ENCODE measurements at places on chromosomes 13 and 19. TPM values are rescaled to one million over a fixed set of nuclear protein-coding genes. Genes with fewer than 3 reads are reported as not detected.

- peak; percentile 10 for DNase-seq
Observed at GRCh38 chr13:108924134-108924533, 294.7 kb downstream of the MYO16 start.

DNA sequence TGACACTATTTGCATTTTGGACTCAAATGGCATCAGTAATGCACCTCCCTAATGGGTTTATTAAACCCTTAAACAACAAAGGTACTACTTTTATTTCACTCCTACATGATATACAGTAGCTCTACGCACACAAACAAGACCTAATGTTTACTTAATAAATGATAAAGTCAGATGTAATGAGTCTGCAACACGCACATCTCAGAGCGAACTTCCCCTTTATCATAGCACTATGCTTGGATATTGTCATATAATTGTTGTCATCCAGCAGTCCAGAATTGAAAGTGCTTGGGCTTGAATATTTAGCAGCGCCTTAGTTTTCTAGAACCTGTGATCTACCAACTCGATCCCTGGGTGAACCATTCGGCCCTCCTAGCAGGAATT, 772 bp downstream of the PARP4 start:
- no peak for DNase-seq

DNA sequence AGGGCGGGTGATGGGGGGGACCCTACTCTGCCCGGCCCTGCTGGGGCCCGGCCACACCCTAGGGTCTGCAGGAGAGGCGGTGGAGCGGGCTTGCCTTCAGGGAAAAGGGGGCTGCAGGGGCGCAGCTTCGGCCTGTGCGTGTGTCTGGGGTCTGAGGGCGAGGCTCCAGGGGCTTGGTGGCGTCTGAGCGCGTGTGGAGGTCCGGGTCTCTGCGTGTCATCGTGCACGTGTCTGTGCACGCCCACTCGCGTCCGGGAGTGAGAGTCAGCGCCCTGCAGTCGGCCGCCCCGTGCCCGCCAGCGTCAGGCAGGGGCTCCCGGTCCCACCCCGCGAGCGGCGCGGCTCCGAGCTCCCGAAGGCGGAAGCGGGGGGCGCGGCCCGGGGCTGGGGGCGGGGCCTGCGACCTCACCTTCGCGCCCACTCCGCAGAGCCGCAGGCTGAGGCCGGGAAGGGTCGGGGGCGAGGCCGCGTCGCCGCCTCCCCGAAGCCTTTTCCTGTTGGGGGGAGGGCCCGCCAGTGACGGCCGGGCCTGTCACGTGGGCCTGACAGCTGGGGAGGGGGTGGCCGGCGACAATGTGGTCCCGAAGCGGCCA, at the start of gene ARHGAP45:
TSS of gene ARHGAP45 (plus strand) at position 420 of the 593 bp plus-strand sequence. CDS start 239 bp downstream, outside the sequence.
- DNase-seq: peak; percentile 35

- peak; percentile 36 for DNase-seq
Observed at GRCh38 chr13:95643936-95644598, 439 bp downstream of the DZIP1 start.

- no peak for DNase-seq
Observed at GRCh38 chr13:50390503-50391248, 375.4 kb downstream of the KCNRG start.

DNA sequence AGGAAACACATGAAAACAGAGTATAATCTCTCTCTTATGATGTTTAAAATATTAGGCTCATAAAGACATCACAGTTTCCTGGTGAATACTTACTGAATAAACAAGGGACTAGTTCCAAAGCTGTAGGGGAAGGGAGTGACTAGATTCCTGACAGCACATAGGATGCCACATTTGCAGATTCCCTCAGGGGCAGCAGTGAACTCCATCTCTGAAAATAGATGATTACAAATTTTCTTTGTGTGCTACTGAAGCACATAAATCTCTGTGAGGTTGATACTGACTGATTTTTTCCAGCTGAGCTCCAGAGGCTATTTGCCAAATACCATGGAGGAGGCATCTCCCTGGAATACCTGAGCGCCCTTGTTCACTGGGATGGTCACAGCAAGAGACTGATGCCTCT, 77.3 kb downstream of the FGF9 start:
- DNase-seq: no peak

- no peak for DNase-seq
Observed at GRCh38 chr19:47637550-47637949, 28.6 kb downstream of the BICRA start.

DNA sequence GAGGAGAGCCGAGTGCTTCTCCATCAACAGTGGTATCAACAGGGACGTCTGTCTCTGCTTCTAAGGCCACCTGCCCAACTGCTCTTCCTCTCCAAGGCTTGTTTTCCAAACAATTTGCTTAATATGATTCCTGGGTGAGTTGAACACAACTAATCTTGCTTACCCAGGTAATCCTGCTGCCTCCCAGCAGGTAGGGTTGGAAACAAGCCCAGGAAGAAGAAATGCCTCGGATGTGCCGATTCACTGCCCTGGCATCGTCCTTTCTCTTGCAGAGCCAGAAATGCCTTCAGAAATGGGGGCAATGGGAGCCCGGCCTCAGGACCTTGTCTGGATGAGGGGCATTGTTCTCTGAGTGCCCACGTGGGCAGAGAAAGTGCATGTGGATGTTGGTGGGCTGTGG, 51.9 kb upstream of the C1QTNF9B start:
- no peak for DNase-seq

DNA sequence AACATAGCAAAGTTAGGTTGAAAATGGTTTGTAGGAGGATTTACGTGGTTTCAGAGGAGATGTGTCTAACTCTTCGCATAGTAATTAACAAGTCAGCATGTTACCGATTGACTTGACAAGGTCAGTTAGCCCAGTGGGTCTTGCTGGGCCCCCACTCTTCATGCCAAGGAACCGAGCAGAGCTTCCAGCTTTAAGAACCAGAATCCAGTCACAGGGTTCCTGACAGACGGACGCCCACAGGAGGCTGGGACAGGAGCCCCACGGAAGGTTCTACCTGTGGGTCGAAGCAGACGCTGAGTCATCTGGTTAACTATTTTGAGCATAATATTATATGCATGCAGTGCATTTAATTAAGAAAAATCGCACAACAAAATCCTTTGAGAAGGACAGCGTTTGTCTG, 3.5 kb downstream of the TMEM255B start:
- no peak for DNase-seq

GRCh38 chr13:31263346-31263745, 63.6 kb downstream of the B3GLCT start:
- no peak for DNase-seq

DNA sequence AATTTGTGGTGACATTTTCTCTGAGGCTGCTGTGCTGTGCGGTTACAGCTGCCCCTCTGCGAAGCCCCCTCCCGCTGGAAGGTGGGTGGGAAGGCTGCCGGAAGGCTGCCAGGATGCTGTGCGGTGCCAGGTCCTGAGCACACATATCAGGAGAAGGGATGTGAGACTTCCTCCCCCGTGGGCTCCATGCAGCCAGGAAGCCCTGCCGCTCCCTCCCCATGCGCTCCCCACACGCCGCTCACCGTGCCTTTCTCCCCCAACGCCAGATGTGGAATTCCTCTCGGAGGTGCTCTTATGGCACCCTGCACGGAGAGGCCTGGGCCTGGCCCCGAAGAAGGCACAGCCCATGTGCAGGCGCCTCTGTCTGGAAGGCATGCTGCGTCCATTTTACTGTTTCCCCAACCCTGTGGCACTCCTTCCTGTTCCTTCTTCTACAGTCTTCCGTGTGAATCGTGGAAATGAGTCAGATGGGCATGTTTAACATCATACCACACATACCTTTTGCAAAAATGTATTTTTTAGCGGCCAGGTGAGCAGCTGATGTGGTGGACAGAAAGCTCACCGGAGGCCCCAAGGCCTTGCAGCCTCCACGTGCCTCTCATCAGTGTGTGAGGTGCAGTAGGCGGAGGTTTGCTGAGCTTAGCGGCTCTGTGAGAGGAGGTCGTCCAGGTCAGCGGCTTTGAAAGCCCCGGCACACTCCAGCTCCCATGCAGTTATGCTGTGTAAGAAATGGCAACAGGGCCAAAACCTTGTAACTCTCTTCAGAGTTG, 88.0 kb downstream of the ATP11A start:
- no peak for DNase-seq

DNA sequence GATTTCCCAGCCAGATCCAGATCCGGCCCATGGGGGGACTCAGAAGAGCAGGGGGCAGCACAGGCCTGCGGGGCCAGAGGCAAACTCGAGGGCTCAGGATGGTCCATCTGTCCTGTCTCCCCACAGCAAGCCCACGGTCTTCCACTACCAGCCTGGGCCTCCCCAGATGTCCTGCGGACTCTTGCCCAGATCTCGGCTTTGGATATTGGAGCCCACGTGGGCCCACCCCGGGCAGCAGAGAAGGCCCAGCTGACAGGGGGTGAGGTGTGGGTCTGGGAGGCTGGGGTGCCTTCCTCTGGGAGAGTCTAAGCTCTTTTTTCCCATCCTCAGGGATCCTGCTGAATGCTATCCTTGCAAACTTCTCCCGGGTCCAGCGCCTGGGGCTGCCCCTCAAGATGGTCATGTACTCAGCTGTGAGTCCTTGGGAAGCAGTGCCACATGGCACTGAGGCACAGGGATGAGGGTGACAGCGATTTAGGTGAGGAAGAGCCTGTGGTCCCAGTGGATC, 3.4 kb downstream of the ACP4 start:
- DNase-seq: no peak

The METTL21C gene
- total RNA-seq: not detected

The SYCN gene
- total RNA-seq: not detected

The ATP4A gene
- not detected for total RNA-seq

The PTPRS gene
- total RNA-seq: 15.0 TPM

The NLRP12 gene
- not detected for total RNA-seq

The VSTM2B gene
- total RNA-seq: not detected

The CAPN12 gene
- total RNA-seq: not detected

The LRFN3 gene
- total RNA-seq: 7.4 TPM

The MEIOSIN gene
- not detected for total RNA-seq
